CD4-positive, alpha-beta T cell (primary cell): ENCODE measurements at places on chromosomes 13 and 19.

DNA sequence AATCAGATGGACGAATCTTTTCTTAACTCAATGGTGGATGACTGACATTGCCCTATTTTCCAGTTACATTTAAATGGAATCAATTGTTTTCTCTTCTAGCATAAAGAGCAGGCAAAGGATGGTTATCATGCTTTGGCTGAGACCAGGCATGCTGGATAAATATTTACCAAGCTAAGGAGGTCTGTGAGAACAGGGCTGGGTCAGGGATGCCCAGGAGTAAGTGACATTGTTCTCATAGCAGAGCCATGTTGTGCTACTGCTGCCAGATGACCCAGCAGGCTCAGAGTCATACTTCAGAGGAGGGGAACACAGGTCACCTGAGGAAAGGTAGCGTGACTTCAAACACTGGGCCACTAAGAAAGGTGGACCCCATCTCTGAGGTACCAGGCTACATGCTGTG is 116.0 kb upstream of the RNF113B start:
- no peak for DNase-seq

- no peak for DNase-seq
Measured at GRCh38 chr13:30639671-30640070, 22.0 kb downstream of the USPL1 start.

GRCh38 chr13:46202188-46202795 is 9.4 kb upstream of the LRRC63 start:
- DNase-seq: no peak

- no peak for DNase-seq
Measured at GRCh38 chr19:11710313-11710712, 28.4 kb downstream of the ZNF823 start.
